ENCODE measurements at places on chromosomes 4 and X.

DNA sequence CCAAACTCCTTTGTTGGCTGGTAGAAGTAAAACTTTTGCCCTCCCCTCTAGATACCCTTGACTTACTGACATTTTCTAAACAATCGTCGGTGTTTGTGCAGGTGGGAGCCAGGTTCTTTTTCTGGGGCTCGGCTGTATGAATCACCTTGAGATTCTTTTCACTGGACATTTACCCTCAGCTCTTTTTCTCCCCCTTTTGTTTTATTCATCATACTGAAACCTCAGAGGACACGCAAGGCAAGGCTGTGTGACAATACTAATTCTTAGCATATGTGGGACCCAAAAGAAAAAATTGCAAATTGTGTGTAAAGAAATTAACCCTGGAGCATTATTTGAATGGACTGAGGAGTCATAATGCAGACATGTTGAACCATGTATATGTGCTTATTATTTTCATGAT, 194.0 kb downstream of the PCDH19 start:
- DNase-seq, result no peak

- DNase-seq, result no peak
Measured at GRCh38 chr4:87807402-87807801, 8.0 kb downstream of the IBSP start.

GRCh38 chrX:97401586-97402136, 518.0 kb downstream of the RPA4 start:
- DNase-seq, result no peak

DNA sequence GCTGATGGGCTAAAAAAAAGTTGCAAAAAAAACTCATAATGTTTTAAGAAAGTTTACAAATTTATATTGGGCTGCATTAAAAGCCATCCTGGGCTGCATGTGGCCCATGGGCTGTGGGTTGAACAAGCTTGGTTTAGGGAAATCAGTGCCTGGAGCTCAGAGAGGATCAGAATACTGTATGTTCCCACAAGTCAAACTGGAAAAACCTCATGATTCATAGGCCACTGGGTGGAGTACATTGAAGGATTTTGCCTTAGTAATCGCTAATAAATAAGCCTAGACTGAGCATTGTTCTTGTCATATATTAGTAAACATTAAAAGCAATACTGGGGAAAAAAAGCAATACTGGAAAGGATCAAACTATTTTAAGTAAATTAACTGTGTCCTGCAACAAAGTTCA, 246.3 kb upstream of the TAPT1 start:
- no peak for DNase-seq

DNA sequence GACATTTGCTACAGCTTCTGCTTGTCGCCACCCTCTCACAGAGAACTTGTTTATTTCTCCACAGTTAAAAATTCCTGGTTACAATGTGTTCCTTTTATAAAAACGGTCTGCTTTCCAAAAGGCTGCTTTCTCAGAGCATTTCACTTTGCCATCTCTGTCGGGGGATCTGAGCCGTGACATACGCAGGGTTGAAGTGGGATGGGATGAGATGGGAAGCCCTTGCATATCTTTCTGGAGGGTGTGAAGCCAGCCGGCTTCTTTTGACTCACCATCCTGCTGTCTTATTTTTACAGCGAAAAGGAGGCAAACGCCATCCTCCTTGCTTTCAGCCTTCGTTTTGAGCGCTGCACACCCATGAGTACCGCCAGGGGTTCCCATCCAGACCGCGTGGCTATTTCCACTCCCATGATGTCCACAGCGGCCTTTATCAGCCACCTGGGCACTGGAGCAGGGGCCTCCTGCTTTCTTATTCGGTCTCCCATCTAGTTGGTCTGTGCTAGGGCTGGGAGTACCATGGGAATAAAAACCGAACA, 99.8 kb upstream of the GATB start:
- DNase-seq, result peak; percentile 42

DNA sequence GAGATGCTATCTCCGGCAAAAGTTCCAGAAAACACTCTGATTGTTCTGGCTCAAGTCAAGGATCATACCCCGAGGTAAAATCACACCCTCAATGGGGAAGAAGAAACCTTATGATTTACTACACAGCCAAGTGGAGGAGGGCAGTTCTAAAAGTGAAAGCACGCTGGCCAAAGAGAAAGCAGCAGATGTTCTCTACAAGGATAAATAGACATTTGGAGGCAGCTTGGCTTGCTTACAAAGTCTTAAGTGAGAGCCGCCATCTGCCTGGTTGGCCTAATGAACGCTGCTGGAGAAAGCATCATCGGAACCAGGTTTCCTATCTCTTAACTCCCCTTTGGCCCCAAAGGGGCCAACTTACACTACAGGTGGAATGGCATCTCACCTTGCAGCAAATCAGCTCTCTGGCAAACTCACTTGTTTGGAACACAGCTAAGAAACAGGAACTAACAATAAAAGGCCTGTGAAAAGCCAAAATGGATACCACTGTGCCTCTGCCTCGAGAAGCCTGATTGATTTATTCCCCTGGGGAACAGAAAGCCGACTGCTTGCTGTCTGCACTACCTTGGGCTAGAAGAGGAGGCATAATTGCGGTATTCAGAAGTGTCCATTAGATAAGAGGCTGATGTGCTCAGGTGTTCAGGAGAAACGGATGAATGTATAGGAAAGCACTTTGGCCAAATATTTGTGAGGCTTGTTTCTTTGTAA, 22.8 kb downstream of the FRAS1 start:
- DNase-seq, result no peak
